Ascending aorta (tissue), 2 donors: ENCODE measurements at places on chromosomes 5 and 9.

GRCh38 chr5:137832416-137832815 is 35.2 kb upstream of the MYOT start:
- no peak for DNase-seq

DNA sequence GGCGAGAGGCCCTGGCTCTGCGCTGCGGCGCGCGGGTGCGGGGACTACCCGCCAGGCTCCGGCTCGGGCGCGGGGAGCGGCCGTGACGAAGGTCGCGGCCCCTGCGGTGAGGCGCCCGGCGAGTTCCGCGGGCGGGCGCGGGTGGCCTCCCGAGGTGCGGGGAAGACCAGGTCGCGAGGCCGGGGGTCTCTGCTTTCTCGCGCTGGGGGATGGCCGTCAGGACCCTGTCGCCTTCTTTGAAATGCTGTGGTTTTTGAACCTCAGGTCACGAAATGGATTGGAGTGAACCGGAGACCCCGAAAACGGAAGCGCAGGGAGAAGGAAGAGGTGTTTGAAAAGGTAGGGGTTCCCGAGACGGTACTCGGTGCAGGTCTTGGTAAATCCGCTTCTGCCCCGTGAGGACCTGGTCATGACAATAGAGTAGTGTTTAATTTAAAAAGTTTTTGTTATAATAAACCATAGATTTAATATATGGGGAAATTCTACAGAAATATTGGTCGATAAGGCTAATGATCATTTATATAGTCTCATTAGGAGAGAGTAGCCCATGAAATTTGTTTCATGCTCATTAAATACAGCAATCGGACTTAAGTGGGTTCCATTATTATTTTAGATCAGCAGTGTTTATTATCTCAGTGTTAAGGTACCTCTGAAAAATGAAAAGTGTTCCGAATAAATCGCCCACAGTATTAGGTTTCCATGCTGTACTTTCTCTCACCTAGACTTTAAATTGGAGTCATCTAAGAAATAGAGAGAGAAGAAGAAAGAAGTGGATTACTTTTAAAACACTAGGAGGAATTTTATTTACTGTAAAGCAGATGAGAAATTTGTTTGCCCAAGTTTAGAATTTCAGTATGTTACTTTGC is 279.0 kb downstream of the AOPEP start:
- DNase-seq: no peak

DNA sequence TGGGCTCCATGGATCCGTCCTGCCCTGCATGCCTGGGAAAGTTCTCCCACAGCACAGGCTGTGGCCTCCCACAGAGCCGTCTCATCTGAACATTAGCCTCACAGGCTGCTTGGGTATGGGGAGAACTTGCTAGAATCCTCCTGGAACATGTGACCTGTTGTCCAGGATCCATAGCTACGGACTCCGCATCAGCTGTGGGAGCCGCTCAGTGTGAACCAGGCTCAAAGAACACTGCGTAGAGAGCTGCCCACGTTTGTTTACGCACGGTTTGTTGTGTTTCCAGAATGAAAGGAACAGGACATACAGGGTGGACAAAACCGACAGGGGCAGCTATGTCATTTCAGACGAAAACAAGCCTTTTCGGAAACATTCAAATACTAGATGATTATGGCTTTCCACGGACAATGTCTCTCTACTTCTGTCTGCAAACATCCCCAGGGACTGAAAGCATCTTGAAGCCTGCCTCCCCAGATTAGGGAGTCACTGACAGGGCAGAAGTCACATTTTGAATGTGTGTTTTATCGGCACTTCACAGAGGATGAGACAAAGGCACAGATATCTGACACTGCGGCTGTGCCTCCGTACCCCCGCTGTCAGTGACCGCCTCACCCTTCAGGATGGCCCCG is 390.3 kb downstream of the GADD45G start:
- DNase-seq: no peak

- peak; percentile 63 for DNase-seq
Measured at GRCh38 chr9:93112116-93112863, 16.3 kb downstream of the CARD19 start.

GRCh38 chr5:109453251-109453650 is 43.5 kb upstream of the PJA2 start:
- no peak for DNase-seq

GRCh38 chr5:82246960-82247574 is 31.1 kb downstream of the RPS23 start:
- no peak for DNase-seq

- no peak for DNase-seq
Measured at GRCh38 chr9:89465726-89466308, 32.1 kb downstream of the SEMA4D start.

DNA sequence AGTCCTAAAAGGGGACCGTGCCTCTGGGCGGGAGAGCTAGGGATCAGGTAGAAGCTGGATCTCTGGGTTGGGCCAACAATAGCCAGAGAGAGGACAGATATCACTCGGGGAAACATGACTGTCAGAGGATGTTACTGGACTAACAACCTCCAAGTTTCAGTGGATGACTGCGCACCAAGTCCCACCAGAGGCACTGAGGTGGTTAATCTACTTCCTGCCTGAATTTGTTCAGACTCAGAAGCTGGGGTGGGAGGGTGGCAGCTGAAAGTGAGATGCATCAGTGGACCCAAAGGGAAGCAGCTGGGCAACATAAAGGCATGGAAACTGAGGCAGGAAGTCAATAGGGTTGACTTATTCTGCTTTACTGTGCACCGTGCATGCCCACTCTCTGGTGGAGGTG is 130.1 kb upstream of the SLC44A1 start:
- DNase-seq: no peak

DNA sequence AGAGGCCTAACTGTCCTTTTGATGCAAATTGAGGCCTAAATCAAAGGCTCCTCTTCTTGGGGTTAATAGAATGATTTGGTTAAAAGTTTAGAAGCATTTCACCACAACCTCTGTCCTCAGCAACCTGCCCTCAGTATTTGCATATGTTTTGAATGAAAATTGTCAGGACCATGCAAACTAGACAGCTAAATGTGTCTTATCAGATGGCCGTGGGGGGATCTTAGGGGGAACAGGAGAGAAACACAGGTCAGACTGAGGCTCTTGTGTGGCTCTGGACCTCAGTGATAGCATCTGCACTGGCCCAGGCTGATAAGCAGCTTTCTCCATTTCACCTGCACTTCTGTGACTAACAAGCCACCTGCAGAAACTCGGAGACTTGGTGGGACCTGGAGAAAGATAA is 49.0 kb downstream of the FOXI1 start:
- no peak for DNase-seq

DNA sequence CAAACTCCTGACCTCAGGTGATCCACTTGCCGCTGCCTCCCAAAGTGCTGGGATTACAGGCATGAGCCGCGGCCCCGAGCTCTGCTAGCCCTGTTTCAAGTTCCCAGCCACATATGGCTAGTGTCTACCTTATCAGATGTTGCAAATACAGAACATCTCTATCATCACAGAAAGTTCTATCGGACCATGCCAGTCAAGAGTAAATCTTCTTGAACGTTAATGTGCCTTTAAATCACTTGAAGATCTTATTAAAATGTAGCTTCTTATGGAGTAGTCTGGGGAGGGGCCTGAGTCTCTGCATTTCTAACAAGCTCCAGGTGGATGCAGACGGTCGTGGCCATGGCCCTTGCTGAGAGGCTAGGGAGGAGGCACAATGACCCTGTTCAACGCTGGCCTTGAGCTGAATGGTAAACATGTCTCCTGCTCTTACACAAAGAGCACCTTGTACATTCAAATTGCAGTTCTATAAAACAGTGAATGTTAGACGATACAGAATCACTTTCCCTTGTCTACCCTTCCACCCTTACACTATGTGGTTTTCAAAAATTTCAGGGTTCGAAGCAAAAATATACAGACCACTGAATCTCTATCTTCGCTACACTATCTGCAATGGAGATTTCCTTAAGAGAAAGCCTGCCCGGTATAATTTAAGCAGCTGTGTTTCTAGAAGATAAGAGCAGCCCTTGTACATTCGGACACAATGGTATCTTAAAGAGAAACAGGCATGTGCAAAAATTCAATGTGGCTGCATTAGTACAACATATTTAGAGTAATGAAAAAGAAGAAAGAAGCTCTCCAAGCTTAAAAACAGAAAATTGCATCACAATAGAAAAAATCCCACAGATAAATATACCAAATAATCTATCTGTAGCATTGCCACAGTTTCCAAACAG is 114.1 kb downstream of the FRMD3 start:
- no peak for DNase-seq
